ENCODE measurements at places on chromosomes 2 and 18. TPM values are rescaled to one million over a fixed set of nuclear protein-coding genes. Genes with fewer than 3 reads are reported as not detected.

DNA sequence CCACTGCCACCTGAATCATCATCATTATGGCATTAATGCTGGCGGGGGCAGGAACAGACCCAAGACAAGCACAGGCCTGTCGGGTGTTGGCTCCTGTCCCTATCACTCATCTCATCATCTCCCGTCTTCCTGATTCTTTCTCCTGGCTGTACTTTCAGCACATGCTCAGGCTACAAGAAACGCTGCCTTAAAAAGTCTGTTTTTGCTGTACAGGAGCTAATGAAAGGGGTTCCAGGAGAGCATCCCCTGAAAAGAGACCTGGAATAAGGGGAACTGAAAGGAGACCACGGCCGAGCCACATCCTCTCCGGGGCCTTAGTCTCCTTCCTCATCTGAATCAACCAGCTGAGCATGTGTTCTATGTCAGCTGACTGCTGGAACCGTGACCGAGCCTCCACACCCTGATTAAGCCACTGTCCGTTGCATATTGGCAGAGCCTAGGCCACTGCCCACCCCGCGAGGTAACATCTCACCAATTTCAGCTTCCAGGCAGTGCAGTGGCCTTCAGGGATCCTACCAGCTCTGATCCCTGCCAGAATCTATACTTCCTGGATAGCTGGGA is 62.6 kb downstream of the DNMT3A start:
- DNase-seq = no peak

DNA sequence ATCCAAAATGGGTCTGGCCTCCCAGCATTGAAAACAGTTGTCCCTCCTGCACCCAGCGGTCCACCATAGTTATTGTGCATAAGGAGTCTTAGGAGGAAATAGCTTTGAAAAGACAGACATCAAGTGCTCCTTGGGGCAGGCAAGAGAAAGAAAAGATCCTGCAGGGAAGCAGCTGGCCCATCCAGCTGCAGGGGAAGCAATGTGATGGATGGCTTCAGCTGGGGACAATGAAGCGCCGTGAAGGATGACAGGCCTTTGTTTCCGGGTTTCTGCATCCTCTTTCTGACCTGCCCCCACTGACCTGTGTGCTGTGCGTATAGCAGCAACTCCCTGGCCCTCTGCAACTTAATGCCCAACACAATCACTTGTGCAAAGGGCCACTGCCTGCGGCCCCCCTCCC is 142.9 kb upstream of the NCKAP5 start:
- no peak for DNase-seq

DNA sequence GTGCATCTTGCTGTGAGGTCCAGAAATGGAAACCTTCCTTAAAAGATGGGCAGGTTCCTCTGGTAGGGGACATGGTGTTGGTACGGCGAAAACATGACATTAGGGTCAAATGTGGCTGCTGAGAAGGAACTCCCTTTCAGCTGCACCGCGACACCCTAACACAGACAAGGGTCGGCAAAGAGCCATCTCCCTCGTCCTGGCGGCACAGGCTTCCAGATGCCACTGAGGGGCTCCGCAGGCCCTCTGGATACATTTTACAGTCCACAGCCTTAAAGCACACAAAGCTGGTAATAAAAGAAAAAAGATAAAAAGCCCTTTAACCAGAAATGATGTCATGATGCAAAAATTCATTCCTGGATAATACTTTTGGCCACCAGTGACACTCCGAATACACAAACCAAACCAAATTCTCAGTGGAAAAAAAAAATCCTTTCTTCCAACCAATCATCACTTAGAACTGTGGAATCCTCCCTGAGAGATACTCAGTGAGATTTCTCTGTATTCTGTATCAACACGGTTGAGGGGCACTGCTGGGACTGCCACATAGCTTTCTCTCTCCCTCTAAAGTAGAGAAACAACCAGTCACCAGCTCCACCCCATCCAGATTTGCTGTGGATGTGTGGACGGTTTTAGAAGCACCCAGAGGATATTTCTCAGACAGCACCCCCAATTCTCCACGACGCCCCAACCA is 174.8 kb downstream of the HDAC4 start:
- no peak for DNase-seq

- no peak for DNase-seq
Measured at GRCh38 chr2:221589696-221590095, 17.6 kb upstream of the EPHA4 start.

DNA sequence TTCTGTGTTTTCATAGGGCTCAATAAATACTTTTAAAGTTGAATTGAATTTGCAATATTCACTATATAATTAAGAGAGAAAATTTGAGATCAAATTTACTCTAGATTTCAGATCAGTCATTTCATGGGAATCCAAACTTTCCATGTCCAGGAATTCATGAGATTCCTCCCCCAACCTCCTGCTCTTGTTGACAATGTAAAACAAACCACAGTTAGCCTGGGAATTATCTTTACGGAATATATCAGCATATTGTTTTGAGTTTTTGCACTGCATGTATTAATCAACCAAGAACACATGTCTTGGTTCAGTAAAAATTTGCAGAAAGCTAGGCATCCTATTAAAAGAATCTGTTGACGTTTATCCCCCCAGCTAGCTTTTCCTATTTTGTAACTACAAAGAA is 42.3 kb downstream of the CYP1B1 start:
- no peak for DNase-seq

DNA sequence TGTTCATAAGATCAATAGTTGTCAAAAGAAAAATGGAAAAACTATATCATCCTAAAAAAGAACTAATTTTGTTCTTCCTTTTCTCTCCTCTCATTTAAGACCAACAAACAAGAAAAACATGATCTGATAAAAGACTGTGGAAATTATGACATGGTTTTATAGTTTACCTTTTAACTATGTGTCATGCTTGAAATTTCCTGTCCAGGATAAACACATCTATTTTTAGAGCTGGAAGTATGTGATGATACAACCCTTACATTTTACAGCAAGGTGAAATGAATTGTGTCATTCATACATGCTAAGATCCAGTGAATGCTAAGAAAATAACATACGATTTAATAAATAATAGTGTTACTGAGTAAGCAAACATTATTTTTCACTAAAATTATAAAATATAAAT is 89.9 kb downstream of the GULP1 start:
- DNase-seq = no peak

DNA sequence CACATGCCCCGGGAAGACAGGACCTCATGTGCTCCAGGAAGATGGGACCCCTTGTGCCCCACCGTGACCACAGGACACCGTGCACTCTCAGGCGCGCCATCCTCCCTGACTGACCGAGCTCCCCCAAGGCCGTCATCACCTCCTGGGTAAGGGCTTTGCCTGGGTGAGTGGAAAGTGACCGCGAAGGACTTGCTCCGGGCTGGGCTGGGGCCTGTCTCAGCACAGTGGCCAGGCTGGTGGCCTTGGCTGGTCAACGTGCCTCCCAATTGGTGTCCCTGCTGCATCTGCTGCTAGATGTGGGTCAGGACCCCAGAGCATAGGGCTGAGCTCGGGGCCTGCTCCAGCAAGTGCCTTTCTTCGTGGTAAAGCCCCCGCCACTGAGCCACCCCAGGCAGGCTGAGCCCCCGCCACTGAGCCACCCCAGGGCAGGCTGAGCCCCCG is 69.7 kb upstream of the CTDP1 start:
- DNase-seq = no peak

DNA sequence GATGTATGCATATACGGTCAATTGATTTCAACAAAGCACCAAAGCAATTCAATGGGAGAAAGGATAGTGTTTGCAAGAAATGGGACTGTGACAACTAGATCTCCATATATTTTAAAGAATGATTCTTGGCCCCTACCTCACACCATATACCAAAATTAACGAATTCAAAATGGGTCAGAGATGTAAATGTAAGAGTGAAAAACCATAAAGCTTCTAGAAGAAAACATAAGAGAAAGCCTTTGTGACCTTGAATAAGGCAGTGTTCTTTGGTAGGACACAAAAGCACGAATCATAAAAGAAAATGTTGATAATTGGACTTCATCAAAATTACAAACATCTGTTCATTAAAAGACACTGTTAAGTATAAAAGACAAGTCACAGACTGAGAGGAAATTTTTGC is 5.0 kb upstream of the PROC start:
- no peak for DNase-seq

- DNase-seq = no peak
Measured at GRCh38 chr18:53796040-53796729, 428.3 kb downstream of the MBD2 start.

- peak; percentile 51 for DNase-seq
Measured at GRCh38 chr2:239322416-239323086, 78.3 kb downstream of the HDAC4 start.

GRCh38 chr18:41881285-41881684 is 73.7 kb upstream of the PIK3C3 start:
- DNase-seq = no peak

DNA sequence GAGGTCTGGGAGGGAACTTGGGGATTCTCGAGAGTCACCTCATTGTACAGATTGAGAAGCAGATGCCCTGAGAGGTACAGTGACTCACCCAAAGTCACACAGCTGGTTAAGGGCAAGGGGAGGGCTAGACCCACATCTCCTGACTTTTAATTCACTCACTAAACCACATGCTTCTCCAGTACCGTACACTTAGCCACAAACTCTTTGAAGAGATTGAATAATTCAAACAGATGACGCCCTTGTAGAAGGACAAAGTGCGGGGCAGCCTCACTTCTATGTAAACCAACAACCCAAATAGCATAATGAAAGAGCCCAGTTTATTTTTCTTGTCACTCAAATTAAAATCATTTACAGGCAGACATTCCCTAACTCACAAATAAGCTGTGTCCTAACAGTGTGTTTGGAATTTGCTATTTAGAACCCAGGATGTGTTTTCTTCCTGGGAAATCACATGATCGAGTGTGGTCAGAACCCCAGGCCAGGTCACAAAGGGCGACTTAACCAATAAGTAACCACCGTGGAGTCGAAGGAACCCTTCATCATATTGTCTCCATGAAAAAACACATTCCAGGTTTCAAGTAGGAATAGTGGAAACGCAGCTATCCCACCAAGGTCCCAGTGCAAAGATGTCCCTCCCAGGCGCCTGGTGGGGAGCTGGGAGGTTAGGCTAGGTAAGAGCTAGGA is 35.8 kb upstream of the PTPN4 start:
- no peak for DNase-seq

GRCh38 chr2:186189816-186190215 is 296.2 kb upstream of the ZC3H15 start:
- no peak for DNase-seq

DNA sequence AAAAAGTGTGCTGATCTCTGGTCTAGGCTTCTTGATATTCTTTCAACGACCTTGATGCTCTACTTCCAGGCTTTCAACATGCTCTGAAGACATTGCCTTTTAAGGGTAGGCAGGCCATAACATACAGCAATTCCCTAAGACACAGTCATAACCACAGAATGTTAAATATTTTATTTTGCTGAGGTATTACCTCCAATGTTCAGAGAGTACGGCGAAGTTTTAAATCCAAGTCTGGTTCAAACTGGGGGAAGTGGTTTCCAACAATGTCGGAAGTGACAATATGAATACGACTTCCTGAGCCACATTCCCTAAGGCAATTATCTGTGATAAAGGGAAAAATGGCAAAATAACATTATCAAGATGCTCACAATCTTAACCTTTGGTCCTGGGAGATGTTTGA is 1077.9 kb upstream of the PIK3C3 start:
- DNase-seq = no peak

Gene UBXN4
- 126 TPM for total RNA-seq

Gene CLEC4F
- not detected for total RNA-seq

Gene TACR1
- total RNA-seq = not detected

Gene MROH2A
- total RNA-seq = not detected

Measured in activated CD4-positive, alpha-beta memory T cell treated with anti-CD3 and anti-CD28 coated beads, Interleukin-2, amount 10 ng/mL, durations not matched to agents 7 days and 5 days (primary cell).